NCI-H460 (cell line): ENCODE measurements at places on chromosomes 4 and X.

DNA sequence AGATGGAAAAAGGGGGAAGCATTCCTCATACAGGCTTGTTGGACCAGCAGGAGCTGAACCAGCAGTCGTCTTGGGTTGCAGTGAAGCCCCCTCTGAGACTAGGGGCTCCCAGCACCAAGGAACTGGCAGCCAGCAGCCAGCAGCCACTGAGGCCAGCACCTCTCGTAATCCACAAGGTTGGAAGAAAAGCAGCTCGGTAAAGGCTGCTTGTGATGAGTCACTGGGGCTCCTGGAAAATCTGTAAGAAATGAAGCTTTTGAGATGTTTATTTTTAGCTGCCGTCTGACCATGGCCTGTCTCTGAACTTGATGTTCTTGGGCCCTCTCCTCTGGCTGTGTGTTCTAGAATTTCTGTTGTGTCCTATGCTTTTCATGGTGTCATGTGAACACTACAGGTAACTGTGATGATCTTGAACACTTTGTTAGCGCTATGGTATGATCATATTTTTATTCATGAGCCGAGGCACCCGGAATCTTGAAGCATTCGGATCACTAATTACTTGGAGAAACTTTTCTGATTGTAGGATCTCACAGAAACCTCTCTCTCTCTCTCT, 18.6 kb downstream of the CLCN4 start:
- no peak for DNase-seq

DNA sequence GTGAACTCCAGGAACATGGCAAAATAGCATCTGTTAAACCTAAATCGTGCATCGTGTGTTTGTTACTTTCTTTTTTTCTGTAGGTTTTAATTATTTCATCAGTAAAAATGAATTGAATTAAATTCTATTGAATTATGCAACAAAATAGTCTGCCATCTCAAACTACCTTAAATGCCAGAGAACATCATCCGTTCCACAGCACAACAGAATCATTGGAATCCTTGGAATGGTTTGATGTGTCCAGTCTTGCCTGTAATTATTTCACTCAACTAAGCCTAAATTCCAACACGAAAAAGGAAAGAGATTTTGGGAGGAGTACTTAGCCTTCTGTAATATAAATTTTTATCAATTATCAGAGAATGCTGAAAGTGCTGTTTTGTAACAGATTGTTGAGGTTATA, 17.1 kb upstream of the SLC7A11 start:
- no peak for DNase-seq

- DNase-seq = no peak
These were observed 116.0 kb upstream of the ETNPPL start for GRCh38 chr4:108878806-108879205.

DNA sequence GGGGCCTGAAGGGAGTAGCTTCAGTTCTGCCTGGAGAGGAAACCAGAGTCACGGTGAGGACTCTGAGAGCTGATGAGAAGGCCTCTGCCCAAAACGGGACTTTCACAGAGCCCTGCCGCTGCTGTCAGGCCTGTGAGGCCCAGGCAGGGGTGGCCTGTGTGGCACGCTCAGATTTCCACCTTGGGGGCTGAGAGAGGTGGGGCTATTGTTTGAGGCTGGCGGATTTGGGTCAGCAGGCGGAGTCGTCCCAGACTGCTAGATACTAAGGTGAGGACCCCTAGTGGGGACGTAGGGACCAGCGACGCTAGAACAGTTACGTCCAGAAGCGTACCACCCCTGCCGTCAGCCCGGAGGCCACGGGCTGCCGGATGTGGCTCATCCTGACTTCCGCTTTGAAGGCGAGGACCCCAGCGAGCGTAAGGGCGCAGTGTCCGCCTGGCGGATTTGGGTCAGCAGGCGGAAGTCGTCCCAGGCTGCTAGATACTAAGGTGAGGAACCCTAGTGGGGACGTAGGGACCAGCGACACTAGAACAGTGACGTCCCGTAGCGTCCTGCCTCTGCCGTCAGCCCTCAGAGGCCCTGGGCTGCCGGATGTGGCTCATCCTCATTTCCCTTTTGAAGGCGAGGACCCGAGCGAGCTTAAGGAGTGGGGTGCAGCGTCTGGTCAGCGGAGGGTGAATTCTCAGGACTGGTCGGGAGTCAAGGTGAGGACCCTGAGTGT, at the start of gene MAGEB1:
Gene MAGEB1, plus strand, starts transcription at position 378 of the 721 bp plus-strand sequence. CDS start 3,348 bp downstream, outside the sequence.
- DNase-seq = no peak
